ENCODE measurements at places on chromosomes 6 and 20.
A peak's percentile ranks its signal among the peaks of the same experiment; 100 is the strongest.

DNA sequence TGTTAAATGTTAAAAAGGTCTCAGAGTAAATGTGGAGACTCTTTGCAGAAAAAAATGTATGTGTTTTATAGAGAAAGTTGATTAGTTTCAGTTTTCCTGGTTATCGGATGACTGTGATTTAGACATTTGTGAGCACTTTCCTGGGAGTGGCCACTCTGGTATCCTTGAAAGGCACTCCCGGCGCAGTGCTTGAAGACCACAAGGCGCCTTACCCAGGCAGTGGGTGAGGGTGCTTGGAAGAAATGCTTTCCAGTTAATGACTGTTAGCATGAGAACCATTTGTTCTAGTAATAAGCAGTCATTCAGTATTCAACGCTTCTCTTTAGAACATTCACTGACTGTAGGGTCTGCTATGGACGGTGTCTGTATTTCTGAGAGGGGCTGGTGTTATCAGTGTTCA is 7.2 kb downstream of the CDS2 start:
- no peak for DNase-seq

DNA sequence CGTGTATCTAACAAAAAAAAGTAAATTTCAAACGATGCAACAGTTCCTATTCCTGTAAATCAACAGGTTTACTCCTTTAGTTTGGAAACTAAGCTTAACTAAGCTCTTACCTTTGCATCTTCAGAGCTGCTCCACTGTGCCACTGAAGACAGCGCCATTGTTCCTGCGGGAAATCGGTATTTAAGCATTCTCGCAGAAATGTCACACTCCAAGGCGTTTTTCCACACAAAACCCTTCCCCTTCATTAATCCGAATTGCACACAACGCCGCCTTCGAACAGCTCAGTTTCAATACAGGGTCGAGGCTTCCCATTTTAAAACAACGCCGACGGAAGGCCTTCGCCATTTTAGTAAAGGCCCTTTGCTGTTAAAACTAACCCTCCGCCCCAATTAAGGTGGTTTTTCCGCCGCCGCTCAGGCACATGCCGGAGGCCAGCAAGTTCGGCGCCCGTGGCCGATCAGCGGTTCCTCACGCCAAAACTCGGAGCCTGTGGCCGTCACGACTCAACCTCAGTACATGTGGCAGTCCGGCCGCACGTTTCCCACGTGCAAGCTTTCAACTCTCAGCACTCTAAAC is 35.4 kb upstream of the SYNCRIP start:
- peak; percentile 44 for DNase-seq

GRCh38 chr6:38805692-38806091 is 90.6 kb downstream of the DNAH8 start:
- DNase-seq: no peak

DNA sequence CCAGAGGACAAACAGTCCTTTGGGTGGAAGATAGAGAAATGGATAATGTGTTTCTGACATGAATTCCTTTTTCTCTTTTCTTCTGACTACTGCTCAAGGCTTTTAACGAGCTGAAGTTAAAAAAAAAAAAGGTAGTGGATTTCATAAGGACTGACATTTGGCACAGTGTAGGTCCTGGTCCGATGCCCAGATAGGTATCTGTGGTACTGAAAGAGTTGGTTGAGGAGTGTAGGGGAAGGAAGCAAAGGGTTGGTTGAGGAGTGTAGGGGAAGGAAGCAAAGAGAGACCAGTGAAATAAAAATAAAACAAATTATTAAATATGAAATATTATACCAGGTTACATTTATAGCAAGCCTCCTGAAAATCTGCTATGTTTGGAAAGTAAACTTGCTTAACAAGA is 11.8 kb downstream of the UTRN start:
- DNase-seq: no peak

DNA sequence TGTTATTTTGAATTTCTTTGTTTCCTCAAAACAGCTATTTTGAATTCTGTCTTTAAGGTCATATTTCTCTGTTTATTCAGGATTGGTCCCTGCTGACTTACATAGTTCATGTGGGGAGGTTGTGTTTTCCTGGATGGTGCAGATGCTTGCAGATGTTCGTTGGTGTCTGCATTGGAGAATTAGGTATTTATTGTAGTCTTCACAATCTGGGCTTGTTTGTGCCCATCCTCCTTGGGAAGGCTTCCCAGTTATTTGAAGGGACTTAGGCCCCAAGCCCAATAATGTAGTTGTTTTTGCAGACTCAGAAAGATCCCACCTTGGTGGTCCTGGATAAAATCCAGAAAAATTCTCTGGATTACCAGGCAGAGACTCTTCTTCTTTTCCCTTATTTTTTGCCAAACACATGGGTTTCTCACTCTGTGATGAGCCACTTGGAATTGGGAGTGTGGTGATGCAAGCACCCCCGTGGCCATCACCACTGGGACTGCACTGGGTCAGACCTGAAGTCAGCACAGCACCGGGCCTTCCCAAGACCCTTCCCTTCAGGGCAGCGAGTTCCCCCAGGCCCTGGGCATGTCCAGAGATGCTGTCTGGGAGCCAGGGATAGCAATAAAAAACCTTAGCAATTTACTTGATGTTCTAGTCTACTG is 81.6 kb upstream of the EZR start:
- DNase-seq: no peak

DNA sequence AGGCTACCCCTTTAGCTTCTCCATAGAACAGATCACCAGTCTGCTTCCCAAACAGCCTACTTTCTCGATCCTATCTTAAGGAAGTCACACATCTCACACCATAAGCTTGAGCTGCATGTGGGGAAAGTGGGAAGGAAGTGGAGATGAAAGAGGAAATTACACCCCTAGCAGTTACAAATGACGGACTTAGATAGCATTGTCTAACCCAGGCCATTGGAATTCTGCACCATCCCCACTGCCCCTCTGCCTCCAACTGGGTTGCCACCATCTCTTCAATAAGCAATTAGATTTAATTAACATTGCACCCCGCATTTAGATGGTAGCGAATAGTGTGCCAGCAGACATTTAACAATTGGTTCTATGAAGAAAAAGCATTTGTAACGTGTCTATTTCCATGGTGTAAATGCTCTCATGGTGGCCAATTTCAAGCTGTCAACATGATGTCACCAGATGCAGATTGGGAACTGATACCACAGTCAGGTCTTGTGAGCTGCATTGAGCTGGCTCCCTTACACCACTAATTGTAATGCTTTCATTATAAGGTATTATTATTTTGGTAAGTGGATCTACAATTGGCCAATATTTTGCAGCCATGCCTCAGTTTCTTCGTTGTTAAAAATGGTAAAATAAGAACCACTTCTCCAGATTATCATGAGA is 124.7 kb downstream of the CD24 start:
- DNase-seq: peak; percentile 57

GRCh38 chr6:186340-186965 is 105.8 kb upstream of the DUSP22 start:
- no peak for DNase-seq

- DNase-seq: peak; percentile 40
These were observed 297.5 kb upstream of the FERMT1 start for GRCh38 chr20:6420336-6420735.

GRCh38 chr20:43009532-43009931 is 180.2 kb downstream of the PTPRT start:
- no peak for DNase-seq
